ENCODE measurements at places on chromosomes 6 and 20.

GRCh38 chr20:36110994-36111393 lies 43.5 kb upstream of the EPB41L1 start:
- DNase-seq = no peak

GRCh38 chr20:3390759-3391425 lies 16.6 kb downstream of the DNAAF9 start:
- DNase-seq = no peak

GRCh38 chr6:115270953-115271352 lies 789.7 kb downstream of the FRK start:
- no peak for DNase-seq

DNA sequence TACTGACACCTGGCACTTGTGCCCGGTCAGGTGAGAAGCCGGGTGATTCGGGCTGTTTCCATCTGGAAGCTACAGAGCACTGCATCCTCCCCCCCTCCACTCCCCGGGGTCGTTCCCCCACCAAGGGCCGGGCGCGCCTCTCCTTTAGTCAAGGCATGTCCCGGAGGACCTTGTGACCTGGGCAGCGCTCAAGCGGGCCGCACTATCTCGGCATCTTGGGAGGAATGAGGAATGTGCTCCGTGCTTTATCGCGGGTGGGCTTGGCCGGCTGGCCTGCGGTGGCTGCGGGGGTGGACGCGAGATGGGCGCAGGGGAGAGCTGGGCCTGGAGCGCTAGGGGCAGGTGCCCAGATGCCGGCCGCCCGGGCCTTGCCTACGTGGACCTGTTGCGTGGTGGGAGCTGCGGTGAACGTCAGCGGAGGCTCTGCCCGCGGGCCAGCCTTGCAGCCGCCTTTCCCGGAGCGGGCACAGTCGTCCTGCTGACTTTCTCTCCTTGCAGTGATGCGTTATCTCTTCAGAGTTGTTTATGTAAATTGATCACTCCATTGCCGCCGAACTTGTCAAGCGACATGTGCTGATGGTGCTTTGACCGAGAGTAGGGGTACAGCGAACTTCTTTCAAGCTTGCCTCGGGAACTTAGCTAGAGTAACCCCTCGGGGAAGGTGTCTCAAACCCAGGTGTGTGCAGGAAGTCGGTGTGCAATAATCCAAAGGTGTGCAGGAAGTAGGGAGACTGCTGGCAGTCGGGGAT lies 1.1 kb downstream of the LRRC1 start:
- DNase-seq = no peak

DNA sequence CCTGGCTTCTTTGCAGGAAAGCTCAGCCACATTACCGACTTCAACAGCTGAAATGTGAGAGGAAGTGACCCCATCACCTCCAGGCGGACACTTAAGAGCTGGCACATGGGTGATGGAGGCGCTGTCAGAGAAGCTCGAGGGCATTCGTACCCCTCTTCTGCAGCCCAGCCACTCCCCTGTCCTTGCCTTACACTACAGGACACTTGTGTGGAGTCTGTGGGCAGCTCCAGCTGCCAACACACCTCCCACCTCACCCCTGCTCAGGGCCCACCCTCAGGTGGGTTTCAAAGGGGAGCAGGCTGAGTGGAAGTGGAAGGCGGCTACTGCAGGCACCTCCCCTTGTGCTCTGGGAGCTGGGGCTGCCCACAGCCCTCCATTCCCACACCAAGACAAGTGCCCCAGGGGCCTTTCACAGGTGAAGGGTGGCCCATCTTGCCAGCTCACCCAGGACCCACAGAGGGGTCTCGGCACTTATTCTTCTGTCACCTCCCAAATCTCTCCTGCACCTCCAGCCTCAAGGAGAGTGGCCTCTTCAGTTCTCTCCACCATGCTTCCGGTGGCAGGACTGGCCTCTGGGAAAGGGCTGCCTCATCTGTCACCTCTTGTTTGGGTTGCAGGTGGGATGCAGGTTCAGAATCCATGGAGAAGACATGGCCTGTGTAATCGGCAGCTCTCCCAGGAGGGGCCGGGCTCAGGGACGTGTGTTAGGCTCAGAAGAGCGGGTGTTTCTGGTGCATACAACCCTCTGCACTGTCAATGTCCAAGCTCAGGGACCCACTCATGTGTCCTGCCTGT lies 49.8 kb downstream of the IRF4 start:
- DNase-seq = no peak

DNA sequence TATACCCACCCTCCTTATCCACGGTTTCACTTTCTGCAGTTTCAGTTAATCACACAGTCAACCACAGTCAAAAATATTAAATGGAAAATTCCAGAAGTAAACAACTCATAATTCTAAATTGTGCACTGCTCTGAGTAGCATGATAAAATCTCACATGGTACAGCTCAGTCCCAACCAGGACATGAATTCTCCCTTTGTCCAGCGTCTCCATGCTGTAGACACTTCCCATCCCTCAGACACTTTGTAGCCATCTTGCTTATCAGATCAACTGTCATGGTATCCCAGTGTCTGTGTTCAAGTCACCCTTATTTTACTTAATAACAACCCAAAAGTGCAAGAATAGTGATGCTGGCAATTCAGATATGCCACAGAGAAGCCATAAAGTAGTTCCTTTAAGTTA lies 94.7 kb downstream of the PDE10A start:
- no peak for DNase-seq

DNA sequence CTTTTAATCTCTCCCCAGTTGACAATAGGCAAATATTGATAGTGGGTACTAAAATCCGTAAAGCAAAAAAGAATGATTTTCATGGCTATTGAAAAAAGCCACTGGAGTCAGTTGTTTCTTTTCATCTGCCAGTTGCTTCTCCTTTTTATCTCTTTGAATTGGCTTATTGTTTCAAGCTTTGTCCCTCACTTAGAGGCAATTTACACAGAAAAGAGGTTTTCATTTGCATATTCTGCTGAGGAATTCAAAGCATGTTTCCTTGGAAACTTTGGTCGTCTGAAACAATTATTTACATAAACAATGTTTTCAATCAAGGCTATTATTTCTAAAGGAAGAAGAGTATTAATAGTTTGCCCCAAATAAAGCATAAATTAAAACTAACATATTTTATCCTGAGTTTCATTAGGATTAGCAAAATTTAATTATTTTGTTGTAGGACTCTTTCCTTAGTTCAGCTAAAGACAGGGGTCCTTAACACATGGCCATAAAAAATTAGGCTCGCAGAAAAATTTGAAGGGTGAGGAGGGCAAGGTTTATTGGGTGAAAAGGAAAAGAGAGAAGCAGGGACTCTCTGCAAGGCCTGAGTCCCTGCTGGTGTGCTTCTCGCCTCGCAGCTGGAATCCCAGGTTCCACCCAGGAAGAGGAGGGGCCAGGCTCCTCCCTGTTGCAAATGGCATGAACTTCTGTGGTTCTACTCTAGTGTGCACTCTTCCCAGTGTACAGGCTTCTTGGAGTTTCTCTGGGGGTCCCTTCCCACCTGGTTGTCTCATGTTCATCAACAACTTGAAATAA lies 138.8 kb upstream of the LAMA2 start:
- no peak for DNase-seq

DNA sequence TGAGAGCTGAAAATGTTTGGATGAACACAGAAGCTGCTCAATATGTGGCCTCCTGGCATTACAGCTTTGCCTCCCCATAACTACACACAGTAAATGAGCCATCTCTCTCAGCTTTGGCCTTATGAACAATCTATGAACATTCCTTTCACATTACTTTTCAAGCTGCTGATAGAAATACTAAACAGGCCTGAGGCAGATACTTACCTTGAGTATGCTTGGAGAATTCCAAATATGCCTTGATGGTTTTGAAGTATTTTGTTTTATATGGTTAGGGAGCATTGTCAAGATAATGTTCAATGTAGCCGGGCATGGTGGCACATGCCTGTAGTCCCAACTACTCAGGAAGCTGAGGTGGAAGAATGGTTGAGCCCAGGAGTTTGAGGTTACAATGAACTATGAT lies 104.5 kb downstream of the CD24 start:
- DNase-seq = no peak

GRCh38 chr6:122322824-122323223 lies 76.6 kb upstream of the HSF2 start:
- DNase-seq = no peak

DNA sequence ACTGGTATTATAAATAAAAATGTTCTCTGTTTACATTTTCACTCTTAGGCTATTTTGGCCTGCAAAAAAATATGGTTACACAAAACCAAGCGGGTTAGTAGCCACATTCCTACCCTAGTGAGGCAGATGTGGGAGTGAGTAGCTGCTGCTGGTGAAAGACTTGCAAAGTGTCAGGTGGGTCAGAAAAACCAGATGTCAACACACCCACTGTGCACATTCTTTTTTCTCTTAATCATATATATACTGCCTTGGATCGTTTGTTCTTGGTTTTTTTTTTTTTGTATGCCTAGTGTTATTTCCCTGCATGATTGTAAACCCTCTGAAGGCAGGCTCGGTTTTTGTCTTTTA lies 68.0 kb upstream of the TFB1M start:
- DNase-seq = no peak

DNA sequence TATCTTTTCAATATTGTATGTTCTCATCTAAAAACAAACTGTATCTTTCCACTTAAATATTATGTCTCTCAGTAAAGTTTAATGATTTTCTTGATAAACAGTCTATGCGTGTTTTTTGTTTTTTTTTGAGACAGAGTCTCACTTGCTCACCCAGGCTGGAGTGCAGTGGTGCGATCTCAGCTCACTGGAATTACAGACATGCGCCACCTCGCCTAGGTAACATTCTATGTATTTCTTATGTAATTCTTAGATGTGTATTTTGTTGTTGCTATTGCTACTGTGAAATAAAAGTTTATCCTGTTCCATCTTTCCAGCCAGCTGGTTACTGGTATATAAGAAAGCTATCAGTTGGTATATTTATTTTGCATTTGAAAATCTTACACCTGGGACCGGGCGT lies 29.4 kb downstream of the ABHD12 start:
- no peak for DNase-seq

- no peak for DNase-seq
Measured at GRCh38 chr6:20684474-20684873, 150.2 kb downstream of the CDKAL1 start.

DNA sequence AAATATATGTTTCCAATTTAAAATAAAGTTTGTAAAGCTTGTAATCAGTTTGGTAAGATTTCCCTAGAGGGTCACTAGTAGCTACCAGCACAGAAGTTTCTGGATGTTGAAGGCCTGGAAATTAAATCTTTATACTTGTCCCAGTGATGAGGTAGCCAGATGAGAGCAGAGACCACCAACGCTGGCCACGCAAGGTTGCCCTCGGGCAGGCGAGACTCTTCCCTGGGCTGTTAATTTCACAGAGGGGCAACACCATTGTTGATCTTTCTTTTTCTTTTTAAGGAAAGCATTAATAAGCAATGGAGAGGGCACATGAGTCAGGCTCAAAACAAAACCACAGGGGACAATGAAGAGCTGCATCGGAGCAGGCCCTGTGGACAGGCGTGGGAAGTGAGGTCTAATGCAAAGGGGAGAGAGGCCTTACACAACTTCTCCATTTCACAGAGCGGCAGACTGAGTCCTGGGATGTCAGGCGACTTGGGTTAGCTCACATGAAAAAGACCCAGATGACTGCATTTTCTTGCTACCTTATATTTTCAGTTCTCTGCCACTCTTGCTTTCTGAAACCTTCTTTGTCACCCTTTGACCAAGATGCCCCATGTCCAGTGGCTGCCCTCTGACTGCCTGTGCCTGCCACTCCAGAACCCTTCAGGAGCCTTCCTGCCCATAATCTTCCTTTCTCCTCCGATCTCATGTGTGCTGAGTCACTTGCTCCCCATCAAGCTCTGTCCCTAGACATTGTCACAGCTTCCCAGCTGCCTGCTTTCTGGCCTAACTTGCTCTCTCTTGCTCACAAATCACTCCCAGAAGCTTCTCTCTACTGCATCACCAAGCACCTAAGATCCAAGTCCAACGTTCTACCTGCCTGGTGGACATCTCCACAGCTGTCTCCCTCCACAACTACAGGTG lies 107.7 kb upstream of the CDYL start:
- DNase-seq = no peak

DNA sequence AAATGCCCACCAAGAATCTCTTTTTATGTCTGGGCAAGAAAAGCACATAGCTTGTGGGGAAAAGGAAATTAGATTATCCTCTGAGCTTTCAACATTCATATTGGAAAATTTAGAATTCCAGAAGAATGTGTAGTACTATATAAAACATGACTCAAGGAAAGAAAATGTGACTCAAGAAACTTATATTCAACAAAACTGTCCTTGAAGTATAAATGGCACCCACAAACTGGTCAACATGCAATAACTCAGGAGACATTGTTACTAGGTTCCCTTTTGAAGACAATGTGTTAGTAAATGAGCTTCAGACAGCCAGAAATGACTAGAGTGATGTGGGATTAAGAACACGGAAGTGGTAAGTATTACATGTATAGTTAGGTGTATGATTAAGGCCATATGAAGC lies 26.1 kb upstream of the TINAG start:
- DNase-seq = no peak

- no peak for DNase-seq
Measured at GRCh38 chr6:42372699-42373098, 79.0 kb downstream of the TRERF1 start.

- no peak for DNase-seq
Measured at GRCh38 chr20:50491926-50492634, 18.1 kb upstream of the PTPN1 start.
